NCI-H146 (cell line): ENCODE measurements at places on chromosomes 4 and X.

DNA sequence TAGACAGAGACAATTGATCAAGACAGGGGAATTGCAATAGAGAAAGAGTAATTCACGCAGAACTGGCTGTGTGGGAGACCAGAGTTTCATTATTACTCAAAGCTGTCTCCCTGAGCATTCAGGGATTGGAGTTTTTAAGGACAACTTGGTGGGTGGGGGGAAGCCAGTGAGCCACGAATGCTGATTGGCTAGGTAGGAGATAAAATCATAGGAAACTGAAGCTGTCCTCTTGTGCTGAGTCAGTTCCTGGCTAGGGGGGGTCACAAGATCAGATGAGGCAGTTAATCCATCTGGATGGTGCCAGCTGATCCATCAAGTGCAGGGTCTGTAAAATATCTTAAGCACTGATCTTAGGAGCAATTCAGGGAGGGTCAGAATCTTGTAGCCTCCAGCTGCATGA is 358.6 kb downstream of the GPM6A start:
- DNase-seq, result no peak

- DNase-seq, result no peak
Measured at GRCh38 chr4:153788413-153789276, at the start of gene SFRP2. TSS of gene SFRP2 (minus strand) at chr4:153789083. CDS start at chr4:153788835, 248 bp downstream.

DNA sequence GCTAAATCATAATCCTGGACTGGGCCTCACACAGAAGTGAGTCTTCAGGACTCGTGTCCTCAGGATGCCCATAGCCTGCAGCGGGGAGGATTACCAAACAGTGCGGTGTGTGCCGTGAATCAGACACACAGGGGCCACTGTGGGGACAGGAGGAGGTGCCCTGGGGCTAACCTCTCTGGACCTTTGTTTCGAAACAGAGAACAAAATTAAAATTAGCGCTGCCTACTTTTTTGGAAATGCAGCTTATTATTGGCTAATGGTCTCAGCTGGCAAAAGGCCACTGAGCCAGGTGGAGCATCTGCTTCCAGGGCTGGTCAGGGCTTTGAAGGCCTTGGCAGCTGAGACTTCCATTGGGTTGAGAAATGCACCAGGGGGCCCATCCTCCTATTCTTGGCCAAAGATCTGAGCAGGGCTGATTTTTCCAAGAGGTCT is 236.2 kb downstream of the EVC2 start:
- no peak for DNase-seq

DNA sequence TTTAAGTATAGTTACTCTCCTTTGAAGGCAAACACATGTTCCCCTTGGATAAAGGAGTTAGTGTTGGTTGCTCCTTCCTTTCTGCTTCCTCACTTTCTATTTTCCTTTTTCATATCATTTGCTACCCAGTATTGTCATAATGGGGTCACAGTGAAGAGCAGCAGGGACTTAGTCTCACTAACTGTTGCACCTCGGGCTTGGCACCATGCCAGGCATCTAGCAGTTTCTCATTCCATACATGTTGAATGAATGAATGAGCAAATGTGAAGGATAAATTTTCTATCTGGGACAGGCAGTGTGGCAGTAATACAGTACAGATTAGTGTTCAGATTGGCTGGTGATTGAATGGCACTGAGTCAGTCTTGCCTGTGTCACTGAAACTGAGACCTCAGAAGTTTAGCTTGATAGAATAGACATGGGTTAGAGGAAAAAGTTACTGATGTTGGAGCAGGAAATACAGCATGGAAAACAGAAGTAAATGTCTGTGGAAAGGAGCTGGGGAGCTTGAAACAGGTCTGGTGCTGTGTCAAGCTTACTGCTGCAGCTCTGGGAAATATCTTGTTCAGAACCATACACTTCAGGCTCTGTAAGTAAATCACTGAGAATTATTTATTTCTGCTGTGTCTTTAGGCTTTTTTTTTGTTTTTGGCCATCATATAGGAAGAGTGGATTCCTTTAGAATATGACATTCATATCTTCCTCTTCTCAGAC is 55.8 kb upstream of the PITX2 start:
- no peak for DNase-seq

GRCh38 chrX:142251680-142252079 is 46.6 kb upstream of the MAGEC2 start:
- no peak for DNase-seq

- DNase-seq, result no peak
Measured at GRCh38 chrX:82134378-82134777, 932.5 kb downstream of the SH3BGRL start.

DNA sequence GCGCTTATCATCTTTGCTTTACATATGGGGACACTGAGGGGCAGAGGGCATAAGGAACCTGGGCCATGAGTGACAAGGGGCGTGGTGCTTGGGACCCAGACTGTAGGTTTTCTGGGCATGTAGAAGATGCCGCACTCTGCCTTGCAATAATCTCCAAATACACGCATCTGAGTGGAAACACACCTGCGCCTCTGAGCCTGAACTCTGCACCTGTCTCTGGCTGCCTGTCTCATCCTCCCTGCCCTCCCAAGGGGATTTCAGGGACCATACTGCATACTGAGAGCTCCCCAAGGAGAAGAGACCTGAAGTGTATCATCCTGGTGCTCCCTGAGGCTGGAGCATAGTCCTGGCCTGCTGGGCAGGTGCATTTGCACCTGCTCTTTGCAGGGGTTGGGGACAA is 34.7 kb upstream of the ASMTL start:
- no peak for DNase-seq

- DNase-seq, result no peak
Measured at GRCh38 chrX:18951032-18951431, 32.9 kb downstream of the PHKA2 start.

GRCh38 chr4:13627606-13628311 is at the start of gene BOD1L1:
TSS of gene BOD1L1 (minus strand) at chr4:13627725. CDS start at chr4:13627587, 138 bp downstream.
- peak; percentile 86 for DNase-seq

DNA sequence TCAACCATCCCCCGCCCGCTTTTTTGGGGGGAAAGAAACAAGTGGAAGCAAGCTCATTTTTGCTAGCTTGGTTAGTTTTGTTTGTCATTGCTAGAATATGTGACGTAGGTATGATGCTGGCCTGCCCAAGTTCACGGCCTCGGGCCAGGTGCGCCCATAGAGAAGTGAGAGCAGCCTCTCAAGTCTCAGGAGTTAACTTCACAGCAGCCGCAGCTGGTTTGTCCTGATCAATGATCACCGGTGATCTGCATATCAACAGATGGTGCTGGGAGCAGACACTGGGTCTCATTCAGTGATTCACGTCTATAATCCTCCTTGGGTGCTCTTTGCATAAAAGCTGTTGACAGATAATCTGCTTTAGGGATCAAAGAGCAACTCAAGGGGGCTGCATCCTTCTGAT is 50.1 kb downstream of the ENPP6 start:
- DNase-seq, result no peak

GRCh38 chrX:84690228-84690627 is 188.0 kb upstream of the HDX start:
- DNase-seq, result no peak

- DNase-seq, result no peak
Measured at GRCh38 chr4:31085689-31086088, 365.5 kb downstream of the PCDH7 start.

DNA sequence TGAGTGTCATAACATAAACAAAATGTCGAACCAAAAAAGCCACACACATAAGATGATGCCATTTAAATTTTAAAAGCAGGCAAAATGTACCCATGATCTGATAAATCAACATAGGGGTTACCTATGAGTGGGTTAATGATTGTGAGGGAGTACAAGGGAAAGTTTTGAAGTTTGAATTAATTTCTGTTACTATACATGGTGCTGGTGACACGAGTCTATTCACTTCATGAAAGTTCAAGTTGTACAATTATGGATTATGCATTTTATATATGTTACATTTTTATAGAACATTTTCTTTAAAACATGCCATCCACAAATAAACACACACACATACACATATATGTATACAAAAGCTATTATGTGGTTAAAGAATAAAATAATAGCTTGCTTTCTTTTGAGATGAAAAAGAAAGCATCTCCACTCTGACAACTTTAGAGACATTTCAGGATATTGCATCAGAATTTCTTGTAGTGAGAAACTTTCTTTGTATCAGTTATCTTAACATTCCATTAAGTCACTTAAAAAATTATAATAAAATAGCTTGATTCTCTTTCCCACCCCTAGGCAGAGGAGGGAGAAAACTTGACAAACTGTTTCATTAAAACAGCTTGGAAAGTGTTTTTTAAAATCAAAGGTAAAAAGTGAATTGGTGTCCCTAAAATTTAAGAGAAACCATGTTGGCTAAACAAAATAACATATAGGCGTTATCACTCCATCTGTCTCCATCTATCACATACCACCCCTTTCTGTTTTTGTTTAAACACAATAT is 891.8 kb upstream of the NDST4 start:
- no peak for DNase-seq
